ENCODE measurements at places on chromosomes 2 and 18.
A peak's percentile ranks its signal among the peaks of the same experiment; 100 is the strongest.

- DNase-seq: no peak
These were observed 112.2 kb upstream of the TTC39C start for GRCh38 chr18:23902396-23902795.

- DNase-seq: no peak
These were observed 105.3 kb downstream of the COMMD1 start for GRCh38 chr2:62010632-62011256.

DNA sequence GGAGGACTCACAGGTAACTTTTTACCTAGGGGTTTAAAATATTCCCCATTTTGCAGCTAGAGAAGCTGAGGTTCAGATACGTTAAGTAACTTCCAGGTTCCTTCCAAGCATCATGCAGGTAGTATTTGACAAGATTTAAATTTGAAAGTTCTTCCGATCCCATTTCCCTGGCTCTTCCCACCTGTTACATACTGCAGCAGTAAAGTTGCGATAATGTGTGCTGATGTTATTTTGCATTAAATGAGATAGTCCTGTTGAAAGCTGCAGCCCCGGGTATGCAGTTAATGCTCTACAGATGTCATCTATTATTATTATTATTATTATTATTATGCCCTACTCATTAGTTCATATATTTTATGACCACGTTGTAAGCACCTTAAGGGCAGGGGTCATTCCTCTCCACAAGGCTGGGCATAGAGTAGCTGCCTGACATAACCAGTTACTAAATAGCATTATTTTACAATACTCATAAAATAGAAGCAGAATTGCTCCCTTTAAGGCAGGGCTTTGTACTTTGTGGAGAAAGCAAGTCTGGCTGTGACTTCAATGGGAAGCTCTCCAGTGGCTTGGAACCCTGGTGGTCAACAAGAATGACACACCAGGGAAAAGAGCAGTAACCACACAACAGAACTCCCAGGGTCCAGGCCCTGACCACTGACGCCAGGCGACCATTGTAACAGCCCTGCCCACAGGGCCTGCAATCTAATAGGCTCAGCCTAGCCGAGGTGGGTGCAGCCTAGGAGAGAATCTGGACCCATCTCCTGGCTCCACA, 112.0 kb upstream of the STPG4 start:
- no peak for DNase-seq

- DNase-seq: no peak
These were observed 20.8 kb downstream of the SP140L start for GRCh38 chr2:230347659-230348305.

GRCh38 chr2:222866358-222866960, 5.6 kb downstream of the ACSL3 start:
- DNase-seq: no peak

DNA sequence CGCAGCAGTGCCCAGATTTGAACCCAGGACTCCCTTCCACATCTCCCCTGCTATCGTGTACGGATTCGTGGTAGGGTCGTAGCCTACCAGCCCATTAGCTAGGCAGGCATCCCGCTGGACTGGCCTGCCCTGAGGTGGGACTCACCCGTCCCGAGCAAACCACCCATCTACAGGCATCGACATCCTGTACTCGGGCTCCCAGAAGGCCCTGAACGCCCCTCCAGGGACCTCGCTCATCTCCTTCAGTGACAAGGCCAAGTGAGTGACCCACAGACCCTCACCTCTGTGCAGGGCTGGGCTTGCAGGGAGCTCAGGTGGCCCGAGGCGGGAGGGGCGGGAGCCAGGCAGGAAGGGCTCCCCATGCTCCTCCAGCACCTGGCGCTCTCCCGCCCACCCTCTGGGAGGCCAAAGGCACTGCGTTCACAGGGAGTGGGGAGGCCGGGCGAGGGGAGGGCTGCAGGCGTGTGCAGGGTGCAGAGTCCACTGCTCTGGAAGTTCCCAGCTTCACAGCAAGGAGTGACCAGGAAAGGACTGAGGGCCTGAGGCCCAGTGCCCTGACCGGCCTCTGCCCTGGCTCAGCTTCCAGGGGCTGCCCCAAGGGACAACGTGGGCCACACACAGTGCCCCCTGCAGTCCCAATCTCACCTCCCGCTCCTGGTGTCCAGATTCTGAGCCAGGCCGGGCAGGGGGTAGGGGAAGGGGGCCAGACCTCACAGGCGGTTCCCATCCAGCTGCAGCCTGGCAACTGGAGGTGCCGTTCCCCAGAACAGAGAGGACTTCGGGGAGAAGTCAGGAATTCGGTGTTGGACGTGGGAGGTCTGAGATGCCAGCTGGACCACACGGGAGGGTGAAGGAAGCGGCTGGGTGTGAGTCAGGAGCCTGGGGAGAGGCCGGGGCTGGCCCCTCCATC, 5.4 kb downstream of the AGXT start:
- no peak for DNase-seq

DNA sequence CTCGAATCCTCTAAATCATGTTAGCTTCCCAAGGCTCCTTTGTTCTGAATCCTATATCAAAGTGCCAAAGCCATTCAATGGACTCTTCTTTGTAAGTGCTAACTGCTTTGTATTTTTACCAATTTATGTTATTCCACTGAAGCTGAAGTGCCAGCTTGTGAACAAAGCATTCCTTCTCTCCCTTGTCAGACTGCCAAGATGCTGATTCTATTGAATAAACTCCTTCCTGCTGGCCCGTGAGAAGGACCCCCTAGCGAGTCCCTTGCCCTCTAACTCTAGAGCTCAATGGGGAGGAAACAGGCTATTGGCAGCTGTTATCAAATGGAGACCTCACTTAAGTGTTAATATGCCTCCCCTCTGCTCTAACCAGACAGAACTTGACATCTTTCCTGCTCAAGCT, 1097.9 kb upstream of the CNTNAP5 start:
- DNase-seq: no peak

- no peak for DNase-seq
These were observed 1.9 kb upstream of the NABP1 start for GRCh38 chr2:191675807-191676721.

DNA sequence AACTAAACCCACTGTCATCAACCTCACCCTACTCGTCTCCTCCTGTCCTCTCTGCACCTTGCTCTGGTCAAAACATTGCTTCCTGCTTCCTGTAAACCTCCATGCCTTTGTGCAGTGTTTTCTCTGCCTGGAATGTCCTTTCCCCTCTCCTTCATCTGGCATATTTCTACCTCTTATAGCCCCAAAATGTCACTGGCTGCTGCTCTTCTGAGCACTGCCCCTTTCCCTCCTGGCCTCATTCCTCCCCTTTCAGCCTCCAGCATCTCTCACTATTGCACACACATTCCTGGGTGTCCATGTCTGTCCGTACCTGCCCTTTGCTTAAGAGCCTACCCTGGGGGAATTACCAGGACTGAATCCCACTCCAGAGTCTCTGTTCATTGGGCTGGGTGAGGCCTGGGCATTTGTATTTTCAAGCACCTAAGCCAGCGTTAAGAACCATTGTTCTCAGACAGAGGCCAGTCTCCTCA, 84.9 kb downstream of the MOGAT1 start:
- no peak for DNase-seq

DNA sequence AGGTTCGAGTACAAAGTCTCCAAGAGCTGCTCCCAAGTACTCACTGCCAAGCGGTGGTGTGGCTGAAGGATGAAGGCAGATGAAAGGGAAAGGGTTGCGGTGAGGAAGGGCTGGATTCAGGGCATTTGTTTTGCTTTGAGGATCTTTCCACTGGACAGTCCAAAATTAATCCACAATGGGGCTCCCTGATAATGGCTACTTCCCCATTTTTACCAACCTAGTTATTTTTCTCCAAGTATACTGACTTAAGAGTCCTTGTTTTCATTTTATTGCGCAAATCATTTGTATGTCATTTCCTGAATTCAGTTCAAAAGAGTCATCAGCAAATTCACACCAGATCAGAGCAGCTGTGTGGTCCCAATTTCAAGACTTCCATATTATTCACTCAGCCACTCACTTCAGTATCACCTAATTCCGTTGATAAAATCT, 464 bp upstream of the SESTD1 start:
- DNase-seq: no peak

- no peak for DNase-seq
These were observed 555.0 kb upstream of the TMEFF2 start for GRCh38 chr2:192749611-192750200.

- no peak for DNase-seq
These were observed 42.3 kb downstream of the XRCC5 start for GRCh38 chr2:216151313-216152025.

DNA sequence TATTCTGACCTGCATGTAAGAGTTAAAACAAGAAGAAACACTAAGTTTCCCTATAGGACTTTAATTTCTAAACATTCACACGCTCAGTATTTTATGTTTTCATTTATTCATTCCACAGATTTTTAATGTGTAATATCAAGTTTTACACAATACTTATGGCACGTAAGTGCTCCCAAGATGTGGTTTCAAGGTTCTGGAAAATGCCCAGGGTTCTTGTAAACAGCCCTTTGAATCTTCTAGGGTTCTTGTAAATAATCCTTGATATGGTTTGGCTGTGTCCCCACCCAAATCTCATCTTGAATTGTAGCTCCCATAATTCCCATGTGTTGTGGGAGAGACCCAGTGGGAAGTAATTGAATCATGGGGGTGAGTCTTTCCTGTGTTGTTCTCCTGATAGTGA, 383.0 kb downstream of the TXNL1 start:
- no peak for DNase-seq

DNA sequence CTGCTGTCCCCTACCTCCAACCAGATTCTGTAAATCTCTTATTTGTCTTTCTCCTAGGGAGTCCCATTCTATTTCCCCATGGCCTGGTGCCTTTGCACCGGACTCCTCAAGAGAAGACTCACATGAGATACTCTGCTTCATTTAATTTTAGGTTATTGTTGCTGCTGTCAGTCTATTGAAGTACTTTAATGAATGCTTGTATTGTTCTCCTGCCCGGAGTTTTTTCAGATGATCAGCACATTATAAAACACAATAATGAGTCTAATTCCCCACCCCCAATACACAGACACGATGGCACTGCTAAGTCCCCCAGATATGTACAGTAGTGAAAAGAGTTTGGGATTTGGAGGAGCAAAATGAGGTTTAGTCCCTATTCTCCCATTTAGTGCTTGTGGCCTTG, 58.9 kb downstream of the HAUS1 start:
- DNase-seq: no peak

- DNase-seq: no peak
These were observed 96.6 kb downstream of the QPCT start for GRCh38 chr2:37441055-37441454.

- no peak for DNase-seq
These were observed 3.2 kb upstream of the DYTN start for GRCh38 chr2:206721256-206721920.

DNA sequence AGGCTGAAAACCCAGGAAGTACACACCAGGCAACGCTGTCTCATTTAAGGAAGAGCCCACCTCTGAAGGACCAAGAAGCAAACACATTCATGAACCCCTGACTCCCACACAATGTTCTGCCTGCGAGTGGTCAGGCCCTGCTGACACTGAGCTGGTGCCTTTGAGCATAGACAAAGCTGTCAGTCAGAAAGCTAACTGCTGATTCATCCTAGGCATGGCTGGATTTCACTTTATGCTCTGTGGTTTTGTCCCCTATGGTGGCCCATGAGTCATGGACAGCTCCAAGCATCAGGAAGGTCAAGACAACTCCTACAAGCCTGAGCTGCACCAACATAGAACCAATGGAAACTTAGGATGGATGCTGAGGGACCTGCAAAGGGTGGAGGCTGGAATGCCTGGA, 78.9 kb downstream of the UXS1 start:
- DNase-seq: no peak

GRCh38 chr18:50614838-50615237, 55.0 kb downstream of the MAPK4 start:
- DNase-seq: no peak

DNA sequence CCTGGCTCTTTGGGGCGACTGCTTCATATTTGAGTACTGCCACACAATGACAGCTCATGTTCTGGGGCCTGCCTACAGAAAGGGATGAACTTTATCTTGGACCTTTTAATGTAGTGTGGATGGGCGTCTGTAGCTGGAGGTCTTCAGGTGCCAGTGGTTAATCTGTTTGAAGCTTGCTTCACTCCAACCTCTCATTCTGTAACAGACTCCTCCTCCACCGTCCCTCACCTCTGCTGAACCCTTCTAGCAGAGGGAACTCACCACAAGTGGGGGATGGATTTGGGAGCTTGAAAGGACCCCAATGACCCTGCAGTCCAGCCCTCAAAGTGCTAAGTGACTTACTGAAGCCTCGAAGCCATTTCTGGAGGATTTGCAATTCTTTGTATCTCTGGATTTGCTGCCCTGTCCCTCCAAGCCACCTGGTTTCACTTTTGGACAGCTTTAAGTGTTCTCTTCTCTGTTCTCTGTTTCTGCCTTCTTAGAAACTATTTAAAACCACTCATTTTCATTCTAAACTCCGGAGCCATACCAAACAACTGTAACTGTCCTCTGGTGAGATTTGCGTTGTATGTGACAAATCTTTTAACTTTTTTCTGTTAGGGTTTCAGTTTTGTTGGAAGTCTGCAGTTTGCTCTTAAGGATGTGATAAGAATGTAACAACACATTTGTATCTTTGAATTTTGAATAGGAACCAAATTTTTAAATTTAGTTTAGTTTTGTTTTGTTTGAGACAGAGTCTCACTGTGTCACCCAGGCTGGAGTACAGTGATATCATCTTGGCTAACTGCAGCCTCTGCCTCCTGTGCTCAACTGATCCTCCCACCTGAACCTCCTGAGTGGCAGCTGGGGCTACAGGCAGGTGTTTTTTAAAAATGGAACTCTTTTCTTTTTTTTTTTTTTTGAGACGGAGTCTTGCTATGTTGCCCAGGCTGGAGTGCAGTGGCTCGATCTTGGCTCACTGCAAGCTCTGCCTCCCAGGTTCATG, 37.0 kb upstream of the CASP8 start:
- DNase-seq: peak; percentile 32

- DNase-seq: no peak
These were observed 234.0 kb upstream of the SLC14A2 start for GRCh38 chr18:45381282-45381681.

- DNase-seq: no peak
These were observed 155.4 kb upstream of the LHCGR start for GRCh38 chr2:48910961-48911360.

DNA sequence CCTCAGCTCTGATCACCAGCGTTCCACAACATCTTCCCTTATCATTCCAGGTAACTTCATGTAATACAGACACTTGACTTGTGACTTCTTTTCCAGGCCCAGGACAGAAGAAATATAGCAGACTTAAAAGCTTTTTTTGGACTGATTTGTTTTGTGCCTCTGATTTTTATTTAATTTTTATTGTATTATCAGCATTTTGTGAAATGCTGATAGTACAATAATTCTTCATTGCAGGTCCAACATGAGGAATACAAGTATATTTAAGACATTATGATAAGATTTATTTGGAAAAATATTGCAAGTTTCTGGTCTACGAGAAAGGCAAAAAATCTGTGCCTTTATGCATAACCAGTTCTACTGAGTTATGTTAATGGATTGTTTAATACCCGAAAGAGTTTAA, 94.5 kb upstream of the THUMPD2 start:
- no peak for DNase-seq

DNA sequence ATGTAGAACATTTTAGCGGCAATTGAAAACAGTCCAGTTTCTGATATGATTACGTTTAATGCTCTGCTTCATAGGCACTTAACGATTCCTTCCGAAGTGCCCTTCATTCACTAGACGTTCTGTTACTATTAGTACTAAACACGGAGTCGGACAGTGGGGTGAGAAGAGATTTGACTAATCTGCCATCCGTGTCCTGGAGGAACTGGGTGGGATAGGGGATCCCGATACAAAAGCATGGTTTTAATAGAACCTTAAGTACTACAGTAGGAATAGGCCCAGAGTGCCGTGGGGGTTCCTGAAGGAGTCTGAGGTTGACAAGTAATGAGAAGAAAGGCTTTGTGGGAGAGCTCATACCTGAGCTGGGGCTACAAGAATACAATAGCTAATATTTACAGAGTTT, 631 bp downstream of the MORN2 start:
- no peak for DNase-seq

Measured in GM19239 (cell line).